Activated CD8-positive, alpha-beta memory T cell treated with anti-CD3 and anti-CD28 coated beads for 1 hour (primary cell): ENCODE measurements at places on chromosomes 2 and 18.

DNA sequence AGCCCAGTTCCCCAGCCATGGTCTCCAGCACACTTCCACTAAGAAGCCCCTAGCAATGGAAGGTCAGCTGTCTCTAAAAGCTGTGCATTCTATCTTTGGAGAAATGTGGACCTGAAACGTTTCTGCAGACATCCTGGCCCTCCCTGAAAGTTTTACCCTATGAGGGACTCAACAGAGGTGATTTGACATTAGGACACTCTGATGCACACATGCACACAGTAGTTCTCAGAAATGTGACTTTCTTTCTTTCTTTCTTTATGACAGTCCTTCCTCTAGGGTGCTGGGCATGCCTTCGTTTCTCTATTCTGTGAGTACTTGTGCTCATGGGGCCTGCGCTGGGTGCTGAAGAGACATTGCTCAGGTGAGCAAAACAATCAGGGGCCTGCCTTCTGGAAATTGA, 857.3 kb downstream of the RNF144A start:
- DNase-seq: no peak

- DNase-seq: no peak
These were observed 195.9 kb downstream of the TFCP2L1 start for GRCh38 chr2:121089166-121089510.

- DNase-seq: no peak
These were observed 1.9 kb upstream of the SYT4 start for GRCh38 chr18:43279015-43279744.

- no peak for DNase-seq
These were observed 6.2 kb downstream of the ASTL start for GRCh38 chr2:96131813-96132745.

- DNase-seq: no peak
These were observed 585.7 kb upstream of the FANCL start for GRCh38 chr2:58826795-58827194.

- DNase-seq: no peak
These were observed 482.7 kb downstream of the RIT2 start for GRCh38 chr18:42632801-42633200.

GRCh38 chr18:71471963-71472725, 1072.0 kb downstream of the CBLN2 start:
- no peak for DNase-seq

DNA sequence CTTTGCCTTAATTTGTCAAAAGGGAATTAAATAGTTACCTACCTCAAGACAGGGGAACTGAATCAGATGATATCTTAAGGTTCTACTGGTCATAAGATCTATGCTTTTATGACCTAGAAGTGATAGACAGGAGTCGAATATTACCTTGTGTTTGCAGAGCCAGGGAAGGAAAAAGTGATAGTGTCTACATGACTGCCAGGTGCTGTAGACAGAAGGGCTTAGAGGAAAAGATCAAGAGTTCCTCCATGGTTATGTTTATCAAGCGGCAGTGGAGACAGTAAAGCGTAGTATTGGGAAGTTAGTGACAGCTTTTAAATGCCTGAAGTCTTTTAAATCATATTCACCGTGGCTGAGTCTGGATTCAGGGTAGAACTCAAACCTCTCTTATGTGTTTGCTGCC, 11.9 kb downstream of the CRIM1 start:
- no peak for DNase-seq

DNA sequence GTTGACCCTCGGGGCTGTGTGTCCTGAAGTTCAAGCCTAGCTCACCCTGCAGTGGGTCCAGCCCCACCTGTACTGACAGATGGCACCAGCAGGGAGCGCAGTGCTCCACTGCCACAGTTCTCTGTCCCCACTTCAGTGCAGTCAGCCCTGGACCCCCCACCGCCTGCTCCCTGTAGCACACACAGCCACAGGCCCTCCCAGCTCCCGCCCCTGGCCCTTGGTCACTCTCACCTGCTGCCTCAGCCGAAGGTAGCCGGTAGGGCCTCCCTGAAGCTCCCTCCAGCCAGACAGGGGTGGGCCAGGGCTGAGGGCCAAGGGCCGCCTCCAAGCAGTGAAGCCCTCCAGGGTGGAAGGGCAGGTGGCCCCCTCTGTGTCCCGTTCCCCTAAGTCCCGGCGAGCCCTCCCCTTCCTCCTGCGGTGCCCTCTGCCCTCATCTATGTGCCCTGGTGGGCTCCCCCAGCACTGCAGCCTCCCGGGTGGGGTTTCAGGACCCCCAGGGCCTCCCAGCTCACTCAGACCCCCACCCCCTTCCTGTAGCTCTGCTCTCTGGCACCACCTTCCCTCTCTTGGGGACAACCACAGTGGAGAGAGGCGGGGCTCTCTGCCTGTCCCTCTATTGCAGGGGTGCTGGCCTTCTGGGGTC, 10.8 kb upstream of the ALPP start:
- DNase-seq: no peak

GRCh38 chr2:72781480-72781879, 44.4 kb downstream of the EXOC6B start:
- DNase-seq: no peak

DNA sequence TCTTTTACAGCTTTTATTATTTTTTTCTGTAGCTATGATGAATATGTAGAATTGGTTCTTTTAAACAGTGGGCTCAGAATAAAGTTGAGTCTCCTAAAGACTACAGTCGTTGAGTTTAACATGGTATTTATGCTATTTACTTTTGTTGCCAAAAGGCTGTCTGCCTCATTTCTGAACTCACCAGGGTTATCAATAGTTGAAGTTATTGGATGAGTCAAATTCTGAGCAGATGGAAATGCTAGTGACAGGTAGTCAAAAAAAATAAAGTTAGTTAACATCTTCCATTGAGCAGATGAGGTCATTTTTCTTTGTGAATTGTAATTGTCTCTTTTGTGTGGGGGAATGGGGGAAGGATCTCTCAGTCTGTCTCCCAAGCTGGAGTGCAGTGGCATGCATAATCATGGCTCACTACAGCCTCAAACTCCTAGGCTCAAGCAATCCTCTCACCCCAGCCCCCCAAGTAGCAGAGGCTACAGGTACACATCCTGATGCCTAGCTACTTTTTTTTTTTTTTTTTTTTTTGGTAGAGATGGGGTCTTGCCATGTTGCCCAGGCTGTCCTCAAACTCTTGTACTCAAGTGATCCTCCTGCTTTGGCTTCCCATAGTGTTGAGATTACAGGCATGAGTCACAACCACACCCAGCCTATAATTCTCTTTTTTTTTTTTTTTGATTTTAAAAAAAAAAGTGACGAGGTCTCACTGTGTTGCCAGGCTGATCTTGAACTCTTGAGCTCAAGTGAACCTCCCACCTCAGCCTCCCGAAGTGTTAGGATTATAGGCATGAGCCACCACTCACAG, 8.9 kb downstream of the PAPOLG start:
- no peak for DNase-seq
